ENCODE measurements at places on chromosomes 5 and 9. TPM values are rescaled to one million over a fixed set of nuclear protein-coding genes. Genes with fewer than 3 reads are reported as not detected.

- peaks cover 56% of the 10 kb centered on the region for H3K4me1 ChIP-seq
- H3K36me3 ChIP-seq = no peaks in the 10 kb centered on the region
- H3K27me3 ChIP-seq = no peaks in the 10 kb centered on the region
- peak overlapping the region; percentile 98 for H3K27ac ChIP-seq
- H3K4me3 ChIP-seq = peak overlapping the region; percentile 96
These were observed 938 bp downstream of the NINJ1 start for GRCh38 chr9:93132946-93133680.

- no peaks in the 10 kb centered on the region for H3K36me3 ChIP-seq
- no peaks in the 10 kb centered on the region for H3K27me3 ChIP-seq
- DNase-seq = peak; percentile 30
These were observed at the start of gene FREM1 for GRCh38 chr9:14909961-14910805. Gene FREM1 (minus strand): TSS chr9:14910428. CDS start chr9:14868977, 41,451 bp downstream.

- H3K4me3 ChIP-seq = no peak overlapping the region
- DNase-seq = no peak
- no peak overlapping the region for H3K27ac ChIP-seq
- H3K27me3 ChIP-seq = no peaks in the 10 kb centered on the region
These were observed 22.2 kb downstream of the MROH2B start for GRCh38 chr5:41048986-41049385.

DNA sequence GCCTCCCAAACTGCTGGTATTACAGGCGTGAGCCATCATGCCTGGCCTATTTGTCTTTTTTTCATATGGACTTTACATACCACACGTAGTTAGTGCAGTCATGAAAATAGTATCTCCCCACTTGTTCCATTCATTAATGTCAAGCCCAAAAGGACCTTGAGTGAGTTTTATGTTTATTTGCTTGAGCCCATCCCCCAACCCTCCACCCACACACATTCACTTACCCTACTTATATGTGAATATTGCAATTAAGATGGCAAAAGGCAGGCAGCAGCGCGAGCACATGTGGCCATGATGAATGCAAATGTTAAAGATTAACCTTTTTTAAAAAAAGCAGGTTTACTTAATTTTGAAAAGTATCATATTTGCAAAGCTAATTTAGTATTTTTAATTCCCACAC is 24.9 kb upstream of the PIK3R1 start:
- H3K4me3 ChIP-seq = no peak overlapping the region
- H3K36me3 ChIP-seq = no peaks in the 10 kb centered on the region

DNA sequence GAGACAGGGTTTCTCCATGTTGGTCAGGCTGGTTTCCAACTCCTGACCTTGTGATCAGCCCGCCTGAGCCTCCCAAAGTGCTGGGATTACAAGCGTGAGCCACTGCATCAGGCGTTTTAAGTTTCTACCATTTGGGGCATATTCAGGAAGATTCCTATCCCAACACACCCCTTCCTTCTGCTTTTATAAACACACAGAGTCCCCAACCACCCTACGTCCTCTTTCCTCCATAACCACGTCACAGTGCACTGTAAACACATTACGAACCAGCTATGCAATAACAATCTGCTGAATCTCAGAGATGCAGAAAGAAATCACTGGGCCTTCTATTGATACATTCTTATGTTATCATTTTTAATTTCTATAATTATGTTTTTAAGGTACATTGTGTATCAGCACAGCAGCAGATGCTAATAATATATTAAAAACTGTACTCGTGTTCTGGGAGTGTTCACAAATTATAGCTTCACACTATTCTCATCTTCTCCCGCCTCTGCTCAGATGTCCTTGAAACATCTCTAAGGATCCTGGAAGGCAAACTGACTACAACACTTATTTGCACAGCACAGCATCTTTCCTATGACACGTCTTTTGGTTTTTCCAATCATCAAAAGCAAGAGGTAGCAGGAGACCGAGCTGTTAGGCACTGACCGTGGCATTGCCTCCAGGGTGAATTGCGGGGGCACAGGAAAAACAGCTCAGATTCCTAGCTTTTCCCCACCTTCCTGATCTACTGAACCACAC is 60.2 kb downstream of the KCNIP1 start:
- no peaks in the 10 kb centered on the region for H3K4me1 ChIP-seq
- no peak for DNase-seq
- H3K4me3 ChIP-seq = no peak overlapping the region
- H3K27me3 ChIP-seq = no peaks in the 10 kb centered on the region
- no peak overlapping the region for H3K27ac ChIP-seq

- no peaks in the 10 kb centered on the region for H3K36me3 ChIP-seq
- no peaks in the 10 kb centered on the region for H3K4me1 ChIP-seq
- H3K27me3 ChIP-seq = no peaks in the 10 kb centered on the region
- DNase-seq = no peak
- no peak overlapping the region for H3K4me3 ChIP-seq
These were observed 211.7 kb downstream of the COMMD10 start for GRCh38 chr5:116296335-116297072.

- H3K27ac ChIP-seq = no peak overlapping the region
- H3K4me3 ChIP-seq = no peak overlapping the region
- no peaks in the 10 kb centered on the region for H3K4me1 ChIP-seq
- no peak for DNase-seq
- H3K36me3 ChIP-seq = no peaks in the 10 kb centered on the region
These were observed 1028.5 kb downstream of the CDH18 start for GRCh38 chr5:18959535-18959934.

DNA sequence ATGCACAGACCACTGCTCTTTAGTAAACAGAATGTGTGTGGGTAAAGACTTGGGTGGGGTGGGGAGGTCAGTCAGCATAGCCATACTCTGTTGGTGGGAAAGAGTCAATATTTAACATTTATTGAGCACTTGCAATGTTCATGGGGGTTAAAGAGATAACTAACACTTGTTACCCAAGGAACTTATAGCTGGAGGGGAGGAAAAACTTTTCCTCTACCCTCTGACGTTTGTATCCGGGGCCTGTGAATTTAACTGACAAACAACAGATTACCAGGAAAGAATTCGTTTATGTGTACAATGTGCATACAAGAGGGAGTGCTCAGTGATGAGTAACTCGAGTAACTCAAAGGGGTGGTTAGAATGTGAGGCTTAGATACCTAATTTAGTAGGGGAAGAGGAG is 6.8 kb upstream of the CLINT1 start:
- DNase-seq = no peak
- no peaks in the 10 kb centered on the region for H3K27me3 ChIP-seq
- no peaks in the 10 kb centered on the region for H3K4me1 ChIP-seq
- H3K27ac ChIP-seq = no peak overlapping the region

DNA sequence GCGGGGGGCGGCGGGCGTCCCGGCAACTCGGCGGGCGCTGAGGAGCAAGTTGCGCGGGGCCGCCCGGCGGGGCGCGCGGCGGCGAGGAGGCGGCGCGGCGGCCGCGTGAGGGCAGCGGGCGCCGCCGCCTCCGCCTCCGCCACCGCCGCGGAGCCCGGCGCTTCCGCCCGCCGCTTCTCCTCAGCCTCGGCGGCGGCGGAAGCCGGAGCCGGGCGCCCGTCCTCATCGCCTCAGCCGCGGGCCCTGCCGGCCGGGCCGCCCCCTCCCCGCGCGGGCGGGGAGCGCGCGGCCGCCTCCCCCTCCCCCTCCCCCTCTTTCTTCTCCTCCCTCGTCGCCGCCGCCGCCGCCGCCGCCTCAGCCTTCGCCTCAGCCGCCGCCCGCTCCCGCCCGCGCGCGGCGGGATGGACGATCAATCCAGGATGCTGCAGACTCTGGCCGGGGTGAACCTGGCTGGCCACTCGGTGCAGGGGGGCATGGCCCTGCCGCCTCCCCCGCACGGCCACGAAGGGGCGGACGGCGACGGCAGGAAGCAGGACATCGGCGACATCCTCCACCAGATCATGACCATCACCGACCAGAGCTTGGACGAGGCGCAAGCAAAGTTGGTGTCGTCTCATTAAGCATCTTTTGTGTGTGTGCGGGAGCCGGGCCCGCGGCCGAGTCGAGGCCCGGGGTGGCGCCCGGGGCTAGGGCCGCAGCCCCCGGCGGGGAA is at the start of gene PBX3:
Gene PBX3 (plus strand): TSS at position 321 of the 712 bp plus-strand sequence.
- peak within 1 kb of the TSS; percentile 81 for H3K4me3 ChIP-seq
- peaks cover 14% of the 10 kb centered on the region for H3K4me1 ChIP-seq
- H3K27ac ChIP-seq = peak within 1 kb of the TSS; percentile 68
- no peaks in the 10 kb centered on the region for H3K27me3 ChIP-seq
- peak; percentile 72 for DNase-seq

DNA sequence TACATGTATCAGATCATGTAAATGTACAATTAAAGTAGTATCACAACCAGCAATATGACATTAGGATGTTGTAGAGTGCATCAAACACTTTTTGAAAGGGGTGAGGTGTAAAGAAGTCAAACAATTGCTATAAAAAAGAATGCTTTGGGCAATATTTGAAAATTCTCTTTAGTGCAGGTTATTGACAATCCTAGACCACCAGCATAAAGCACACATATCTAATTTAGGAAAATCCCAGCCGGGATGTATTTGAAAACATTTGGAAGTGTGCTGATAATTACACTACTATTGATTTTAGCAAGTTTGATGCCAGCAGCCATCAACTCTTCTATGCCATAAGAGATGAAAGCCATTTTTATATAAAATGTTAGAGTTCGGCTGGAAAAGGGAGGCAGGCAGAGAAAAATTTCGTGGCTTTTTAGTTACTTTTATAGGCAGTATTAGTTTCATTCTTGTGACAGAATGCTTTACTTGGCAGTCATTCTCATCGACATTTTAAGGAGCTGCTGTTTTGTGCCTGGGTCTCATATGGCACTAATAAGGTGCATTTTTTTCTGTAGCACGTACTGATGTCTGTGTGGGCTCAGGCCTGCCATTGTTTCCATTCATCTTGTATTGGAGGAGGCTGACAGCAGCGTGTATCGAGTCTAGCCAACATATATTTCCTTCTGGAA is 285.7 kb downstream of the AOPEP start:
- no peak overlapping the region for H3K4me3 ChIP-seq
- no peak overlapping the region for H3K27ac ChIP-seq
- H3K36me3 ChIP-seq = no peaks in the 10 kb centered on the region
- no peaks in the 10 kb centered on the region for H3K27me3 ChIP-seq

- H3K4me3 ChIP-seq = no peak overlapping the region
- no peaks in the 10 kb centered on the region for H3K27me3 ChIP-seq
- peak; percentile 65 for DNase-seq
- peaks cover 41% of the 10 kb centered on the region for H3K4me1 ChIP-seq
- no peaks in the 10 kb centered on the region for H3K36me3 ChIP-seq
These were observed 39.2 kb upstream of the NEK6 start for GRCh38 chr9:124218438-124218982.

DNA sequence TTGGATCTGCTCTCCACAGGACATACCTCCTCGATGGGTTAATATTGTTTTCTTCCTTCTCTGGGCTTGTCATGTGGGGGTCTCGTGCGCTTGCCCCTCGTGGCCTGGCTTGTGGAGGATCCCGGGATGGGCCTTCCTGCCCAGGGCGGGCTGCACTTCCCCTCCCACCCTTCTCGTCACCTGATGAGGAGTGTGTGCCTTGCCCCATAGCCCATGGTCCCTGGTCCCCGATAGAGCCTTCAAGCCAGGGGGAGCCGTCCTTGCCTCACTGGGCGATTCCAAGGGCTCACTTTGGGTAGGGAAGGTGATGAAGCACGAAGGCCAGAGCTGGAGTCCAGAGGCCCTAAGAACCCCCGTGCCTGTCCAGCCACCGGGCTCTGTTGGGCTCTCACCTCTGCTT is 28.7 kb downstream of the DYNC2I2 start:
- no peak for DNase-seq
- no peaks in the 10 kb centered on the region for H3K4me1 ChIP-seq
- H3K27me3 ChIP-seq = no peaks in the 10 kb centered on the region
- no peak overlapping the region for H3K27ac ChIP-seq
- peaks cover 21% of the 10 kb centered on the region for H3K36me3 ChIP-seq

DNA sequence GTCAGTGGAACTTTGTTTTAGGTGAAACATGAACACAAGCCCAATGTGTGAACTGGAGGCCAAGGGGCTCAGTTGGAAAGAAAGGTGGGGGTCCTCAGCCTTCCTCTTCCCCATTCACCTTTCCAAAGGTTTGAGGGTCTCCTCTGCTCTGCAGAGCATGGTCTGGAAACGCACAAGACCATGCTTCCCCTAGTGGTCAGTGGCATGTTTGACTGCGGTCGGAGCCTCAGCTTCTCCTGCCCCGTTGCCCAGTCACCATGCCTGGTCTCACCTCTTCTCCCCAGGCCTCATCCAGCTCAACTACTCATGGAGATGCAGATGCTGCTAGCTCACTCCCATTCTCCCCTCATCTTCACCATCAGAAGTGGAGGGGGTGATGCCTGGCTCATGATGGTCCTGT is 340.3 kb downstream of the GADD45G start:
- DNase-seq = no peak
- H3K27me3 ChIP-seq = no peaks in the 10 kb centered on the region
- H3K27ac ChIP-seq = no peak overlapping the region

- no peak overlapping the region for H3K4me3 ChIP-seq
- no peak for DNase-seq
- H3K4me1 ChIP-seq = no peaks in the 10 kb centered on the region
- H3K27ac ChIP-seq = no peak overlapping the region
- no peaks in the 10 kb centered on the region for H3K27me3 ChIP-seq
These were observed 1082.9 kb upstream of the SEMA6A start for GRCh38 chr5:117657541-117657940.

GRCh38 chr9:100066539-100066938 is 32.3 kb downstream of the ERP44 start:
- H3K36me3 ChIP-seq = no peaks in the 10 kb centered on the region
- H3K27ac ChIP-seq = no peak overlapping the region
- H3K4me1 ChIP-seq = no peaks in the 10 kb centered on the region
- no peak overlapping the region for H3K4me3 ChIP-seq
- DNase-seq = no peak

GRCh38 chr5:11791792-11792191 is 112.5 kb downstream of the CTNND2 start:
- H3K4me1 ChIP-seq = no peaks in the 10 kb centered on the region
- H3K36me3 ChIP-seq = no peaks in the 10 kb centered on the region
- H3K27ac ChIP-seq = no peak overlapping the region
- no peak for DNase-seq
- H3K4me3 ChIP-seq = no peak overlapping the region

DNA sequence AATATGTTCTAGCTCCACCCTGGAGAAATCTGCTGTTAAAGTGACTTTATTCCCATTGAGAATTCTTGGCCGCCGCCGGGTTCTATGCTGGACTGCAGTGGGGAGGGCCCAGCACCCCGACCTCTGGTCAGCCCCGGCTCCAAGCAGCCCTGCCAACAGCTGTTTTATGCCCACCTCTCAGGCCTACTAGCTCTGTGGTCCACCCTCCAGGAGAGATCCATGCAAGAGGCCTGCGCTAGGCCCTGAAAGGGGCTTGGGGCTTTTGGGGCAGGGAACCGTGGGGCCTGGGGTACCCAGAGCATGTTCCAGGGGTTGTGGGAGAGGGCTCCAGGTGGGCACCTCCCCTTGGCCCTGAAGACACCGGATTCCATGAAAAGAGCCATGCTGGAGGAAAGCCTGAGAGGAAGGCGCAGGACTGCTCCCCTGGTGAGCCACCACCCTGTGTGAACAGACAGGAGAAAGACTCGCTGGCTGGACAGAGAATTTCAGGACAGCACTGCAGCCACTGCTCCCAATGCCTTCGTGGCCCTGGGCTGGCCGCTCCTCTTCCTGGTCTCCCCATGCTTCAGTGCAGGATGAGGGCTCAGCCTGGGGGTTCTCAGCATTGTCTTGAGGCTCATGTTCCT is 44.6 kb upstream of the RUFY1 start:
- no peak for DNase-seq
- no peaks in the 10 kb centered on the region for H3K36me3 ChIP-seq
- H3K4me3 ChIP-seq = no peak overlapping the region
- no peak overlapping the region for H3K27ac ChIP-seq
- peaks cover 5% of the 10 kb centered on the region for H3K4me1 ChIP-seq

The CCL27 gene
- total RNA-seq = not detected

The OSMR gene
- 10.7 TPM for total RNA-seq

The CKMT2 gene
- 1.0 TPM for total RNA-seq

The TAF11L5 gene
- total RNA-seq = not detected

The PRKAA1 gene
- total RNA-seq = 71.6 TPM

The TMED7 gene
- 86.3 TPM for total RNA-seq

The IL5 gene
- not detected for total RNA-seq

The CEP72 gene
- 4.9 TPM for total RNA-seq
